ENCODE measurements at places on chromosomes 7 and 10. TPM values are rescaled to one million over a fixed set of nuclear protein-coding genes. Genes with fewer than 3 reads are reported as not detected.

Gene WNT2
- not detected for total RNA-seq

Gene PGAM1
- 186 TPM for total RNA-seq

Gene MLXIPL
- total RNA-seq = not detected

Gene PNLIPRP3
- total RNA-seq = not detected

Gene CALHM1
- not detected for total RNA-seq

Gene DPP6
- total RNA-seq = not detected
